A172 (cell line): ENCODE measurements at places on chromosomes 1 and 21.

DNA sequence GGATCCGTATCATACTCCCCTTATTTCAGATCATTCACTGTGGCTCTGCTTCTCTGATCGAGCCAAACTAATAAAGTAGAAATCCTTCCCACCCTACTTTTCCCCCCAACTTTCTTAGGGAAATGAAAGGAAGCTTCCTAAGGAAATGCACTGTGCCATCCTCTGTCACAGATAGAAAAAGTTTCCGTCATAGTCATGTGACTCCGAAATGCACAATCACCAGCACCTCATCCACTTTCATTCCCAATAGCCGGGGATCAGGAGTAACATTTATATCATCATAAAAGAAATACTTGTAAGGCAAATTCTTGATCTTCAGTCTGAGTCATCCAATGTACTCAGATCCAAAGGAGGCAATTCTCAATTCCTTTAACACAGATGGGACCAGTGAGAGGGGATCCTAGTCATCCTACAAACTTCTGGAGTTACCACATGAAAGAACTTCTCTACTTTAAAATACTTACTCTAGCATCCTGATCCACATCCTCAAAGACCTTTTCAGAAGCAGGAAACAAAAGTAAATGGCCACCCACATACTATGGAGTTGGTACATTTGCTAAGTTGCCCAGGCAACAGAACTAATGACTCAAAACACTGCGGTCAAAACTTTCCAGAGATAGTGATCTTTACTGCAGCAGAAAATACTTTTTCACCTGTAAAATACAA, 97.8 kb upstream of the ZC3H11B start:
- peak; percentile 83 for DNase-seq

DNA sequence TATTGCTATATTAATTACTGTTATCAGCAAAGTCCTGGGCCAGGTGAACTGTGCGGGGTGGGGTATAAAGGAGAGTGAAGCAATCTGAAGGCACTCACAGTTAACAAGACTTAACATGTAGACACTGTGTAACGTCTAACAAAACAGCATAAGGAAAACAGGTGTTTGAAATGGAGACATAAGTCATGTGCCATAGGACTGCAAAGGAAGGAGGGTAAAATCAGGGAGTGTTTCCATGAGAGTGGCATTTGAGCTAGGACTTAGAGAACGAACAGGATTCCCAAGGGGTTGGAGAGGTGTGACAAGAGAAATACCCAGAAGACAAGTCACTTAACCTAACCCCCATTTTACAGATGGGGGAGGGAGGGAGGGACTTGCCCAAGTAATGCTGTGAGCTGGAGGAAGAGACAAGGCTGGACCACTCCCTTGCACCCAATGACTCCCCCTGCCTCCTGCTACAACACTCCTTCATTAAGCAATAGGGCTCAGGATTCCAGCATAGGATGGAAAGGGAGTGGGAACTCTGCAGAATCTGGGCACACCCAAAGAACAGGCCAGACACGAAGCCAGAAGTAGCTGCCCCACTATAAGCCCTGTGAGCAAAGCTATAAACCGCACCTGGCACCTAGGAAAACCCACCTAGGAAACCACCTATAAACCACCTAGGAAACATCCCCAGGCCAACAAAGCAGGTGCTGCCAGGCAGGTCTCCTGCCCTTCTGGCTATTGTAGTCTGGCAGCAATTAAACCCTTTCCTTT, 6.6 kb downstream of the PEF1 start:
- no peak for DNase-seq

DNA sequence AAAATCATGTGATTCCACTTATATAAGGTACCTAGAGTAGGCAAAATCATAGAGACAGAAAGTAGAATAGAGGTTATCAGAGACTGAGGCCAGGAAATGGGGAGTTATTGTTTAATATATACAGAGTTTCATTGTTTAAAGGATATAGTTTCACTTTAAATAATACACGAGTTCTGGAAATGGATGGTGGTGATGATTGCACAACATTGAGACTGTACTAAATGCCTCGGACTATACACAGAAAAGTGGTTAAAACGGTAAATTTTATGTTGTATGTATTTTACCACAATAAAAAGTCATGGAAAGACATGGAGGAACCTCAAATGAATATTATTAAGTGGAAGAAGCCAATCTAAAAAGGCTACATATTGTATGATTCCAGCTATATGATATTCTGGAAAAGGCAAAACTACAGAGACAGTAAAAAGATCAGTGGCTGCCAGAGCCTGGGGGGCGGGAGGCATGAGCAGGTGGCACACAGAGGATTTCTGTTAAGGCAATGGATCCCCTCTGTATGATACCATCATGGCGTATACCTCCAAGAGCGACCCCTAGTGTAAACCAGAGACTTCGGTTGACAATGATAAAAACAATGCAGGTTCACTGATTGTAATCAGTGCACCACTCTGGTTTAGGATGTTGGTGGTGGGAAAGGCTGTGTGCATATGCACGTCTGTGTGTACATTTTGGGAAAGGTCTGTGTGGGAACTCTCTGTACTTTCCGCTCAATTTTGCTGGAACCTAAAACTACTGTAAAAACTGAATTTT, 7.5 kb downstream of the C1orf198 start:
- no peak for DNase-seq

DNA sequence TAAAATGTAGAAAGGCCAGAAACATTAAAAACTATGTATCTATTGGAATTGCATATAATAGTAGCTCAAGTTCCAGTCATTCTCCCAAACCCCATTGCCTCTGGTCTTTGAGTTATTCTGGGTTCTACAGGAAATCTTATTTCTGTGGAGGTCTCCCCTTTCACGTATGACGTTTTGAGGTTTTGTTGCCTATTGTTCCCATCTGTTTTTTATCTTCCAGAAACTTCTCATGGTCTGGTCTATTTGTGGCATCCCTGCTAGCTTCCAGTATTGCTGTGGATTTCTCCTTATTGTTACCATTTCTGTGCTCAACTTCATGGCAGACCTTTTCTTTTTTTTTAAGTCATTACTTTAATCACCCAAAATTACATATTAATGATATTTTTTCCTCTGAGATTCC, 43.3 kb downstream of the DTL start:
- DNase-seq = no peak

DNA sequence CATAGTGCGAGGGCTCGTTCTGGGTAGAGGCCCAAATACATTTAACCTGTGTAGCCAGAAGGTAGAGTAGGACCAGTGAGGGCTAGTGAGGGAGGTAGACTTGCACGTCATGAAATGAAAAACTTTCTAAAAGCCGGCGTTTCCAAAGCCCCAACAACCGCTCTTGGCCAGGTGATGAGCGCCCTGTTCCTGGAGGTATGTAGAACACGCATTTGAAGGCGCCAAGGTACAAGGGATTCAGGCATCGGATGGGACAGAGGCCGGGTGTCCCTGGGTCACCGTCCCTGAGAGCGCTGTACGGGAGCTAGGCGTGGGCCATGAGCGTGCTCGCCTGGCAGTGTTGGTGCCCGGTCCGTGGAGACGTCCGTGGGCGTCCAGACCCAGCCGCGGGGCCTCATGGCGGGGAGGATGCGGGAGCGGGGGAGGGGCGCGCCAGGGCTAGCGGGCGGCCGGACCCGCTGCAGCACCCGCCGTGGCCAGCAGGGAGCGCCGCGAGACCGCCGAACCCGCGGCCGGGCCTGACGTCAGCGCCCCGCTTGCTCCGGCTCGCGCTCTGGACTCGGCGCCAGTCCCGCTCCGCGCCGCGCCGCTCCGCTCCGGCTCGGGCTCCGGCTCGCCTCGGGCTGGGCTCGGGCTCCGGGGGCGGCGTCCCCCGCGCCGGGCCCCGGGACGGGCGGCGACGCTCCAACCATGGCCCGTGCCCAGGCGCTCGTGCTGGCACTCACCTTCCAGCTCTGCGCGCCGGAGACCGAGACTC, at the start of gene PTPRU:
Gene PTPRU, plus strand, starts transcription at position 568 of the 757 bp plus-strand sequence. Its CDS starts 123 bp downstream, at position 691.
- DNase-seq = no peak

DNA sequence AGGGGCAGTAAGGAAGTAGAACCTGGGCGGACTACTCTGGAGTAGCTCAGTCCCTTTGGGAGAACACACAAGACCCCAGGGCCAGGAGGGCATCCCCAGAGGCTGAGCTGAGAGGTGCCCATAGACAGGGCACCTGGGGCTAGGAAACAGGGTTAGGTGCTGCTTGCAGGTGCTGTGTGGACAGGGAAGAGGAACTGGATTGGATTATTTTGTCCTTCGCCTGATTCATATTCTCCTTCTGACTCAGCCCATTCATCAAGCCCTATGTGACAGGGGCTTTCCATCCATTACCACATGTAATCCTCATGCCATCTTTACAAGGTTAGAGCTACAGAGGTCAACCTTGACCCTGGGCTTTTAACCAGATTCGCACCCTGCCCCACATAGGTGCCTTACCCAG, 183.9 kb downstream of the C1orf94 start:
- peak; percentile 82 for DNase-seq

DNA sequence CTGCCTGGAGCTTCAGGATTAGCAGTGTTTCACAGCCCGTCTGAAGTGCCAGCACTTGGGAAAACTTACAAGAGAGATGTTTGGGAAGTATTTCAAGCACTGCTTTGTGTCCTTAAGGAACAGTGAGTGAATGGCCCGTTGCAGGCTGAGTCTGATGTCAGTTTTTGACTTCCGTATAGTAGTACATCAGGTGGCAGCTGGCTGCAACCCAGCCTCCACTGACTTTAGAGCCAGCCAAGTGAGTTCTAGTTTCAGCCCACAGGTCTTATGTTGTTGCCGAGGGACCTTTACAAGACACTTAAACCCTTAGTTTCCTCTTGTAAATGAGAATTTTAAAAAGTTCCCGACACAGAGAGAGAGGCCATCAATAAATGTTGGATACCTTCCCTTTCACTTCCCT, 35.0 kb downstream of the UCK2 start:
- DNase-seq = no peak

- no peak for DNase-seq
These were observed 199.3 kb upstream of the GRIK3 start for GRCh38 chr1:37233606-37234005.

DNA sequence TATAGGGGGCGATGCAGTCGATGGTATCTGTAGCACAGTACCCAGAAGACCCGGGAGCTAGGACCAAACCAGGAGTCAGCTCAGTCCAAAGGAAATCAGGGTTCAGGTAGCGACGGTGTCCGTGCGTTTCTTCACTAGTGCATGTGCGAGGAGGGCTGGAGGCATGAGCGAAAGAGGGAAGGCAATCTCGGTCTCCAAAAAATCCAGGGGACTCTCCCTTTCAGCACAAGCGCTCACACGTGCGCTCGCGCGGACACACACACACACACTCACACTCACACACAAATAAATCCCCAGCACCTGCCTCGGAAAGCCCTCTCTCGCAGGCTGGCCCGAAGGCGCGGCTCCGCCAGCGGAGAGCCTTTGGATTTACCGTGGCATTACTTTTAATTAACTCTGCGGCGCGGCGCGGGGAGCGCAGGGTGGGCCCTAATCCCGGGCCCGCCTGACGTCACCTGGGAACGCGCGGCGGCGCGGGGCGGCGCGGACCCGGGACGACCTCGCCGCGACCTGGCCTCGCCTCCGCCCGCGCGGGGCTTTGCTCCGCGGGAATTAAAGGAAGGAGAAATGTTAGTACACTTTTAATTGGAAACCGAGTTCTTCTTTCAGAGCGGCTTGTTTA, 121.2 kb downstream of the LMX1A start:
- DNase-seq = no peak

- DNase-seq = no peak
These were observed 4.8 kb upstream of the ST6GALNAC5 start for GRCh38 chr1:76862447-76862846.

DNA sequence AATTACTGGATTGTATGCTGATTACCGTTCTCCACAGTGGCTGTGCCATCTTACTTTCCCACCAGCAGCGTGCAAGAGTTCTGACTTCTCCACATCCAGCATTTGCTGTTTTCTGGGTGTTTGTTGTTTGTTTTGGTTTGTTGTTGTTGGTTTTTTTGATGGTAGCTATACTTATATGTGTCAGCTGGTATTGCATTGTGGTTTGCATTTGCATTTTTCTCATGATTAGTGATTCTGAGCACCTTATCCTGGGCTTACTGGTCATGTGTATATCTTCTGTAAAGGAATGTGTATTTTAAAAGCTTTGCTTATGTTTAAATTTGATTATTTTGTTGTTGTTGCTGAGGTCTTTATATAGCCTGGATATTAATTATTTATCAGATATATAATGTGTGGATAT, 66.9 kb upstream of the MAP1LC3C start:
- no peak for DNase-seq

- DNase-seq = no peak
These were observed 45.5 kb downstream of the UCHL5 start for GRCh38 chr1:193013707-193014106.

DNA sequence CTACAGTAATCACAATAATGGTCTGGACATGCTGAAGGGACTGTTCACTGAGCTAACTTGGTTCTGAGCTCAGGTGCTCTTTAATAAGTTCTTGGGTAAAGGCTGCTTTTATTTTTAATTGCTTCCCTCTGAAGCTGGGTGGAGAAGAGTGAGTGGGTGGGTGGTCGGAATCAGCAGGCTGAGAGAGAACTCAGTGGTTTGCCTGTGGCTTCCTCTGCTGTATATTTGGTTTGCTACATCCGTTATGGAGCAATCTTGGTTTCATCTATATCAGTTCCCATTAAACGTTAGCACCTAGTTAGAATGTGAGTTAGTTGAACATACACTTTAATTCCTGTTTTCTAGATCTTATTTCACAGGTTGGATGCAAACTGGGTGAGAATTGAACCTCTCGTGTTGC, 23.3 kb downstream of the CNIH4 start:
- DNase-seq = no peak

GRCh38 chr1:200659269-200659668, 10.4 kb downstream of the DDX59 start:
- peak; percentile 54 for DNase-seq

DNA sequence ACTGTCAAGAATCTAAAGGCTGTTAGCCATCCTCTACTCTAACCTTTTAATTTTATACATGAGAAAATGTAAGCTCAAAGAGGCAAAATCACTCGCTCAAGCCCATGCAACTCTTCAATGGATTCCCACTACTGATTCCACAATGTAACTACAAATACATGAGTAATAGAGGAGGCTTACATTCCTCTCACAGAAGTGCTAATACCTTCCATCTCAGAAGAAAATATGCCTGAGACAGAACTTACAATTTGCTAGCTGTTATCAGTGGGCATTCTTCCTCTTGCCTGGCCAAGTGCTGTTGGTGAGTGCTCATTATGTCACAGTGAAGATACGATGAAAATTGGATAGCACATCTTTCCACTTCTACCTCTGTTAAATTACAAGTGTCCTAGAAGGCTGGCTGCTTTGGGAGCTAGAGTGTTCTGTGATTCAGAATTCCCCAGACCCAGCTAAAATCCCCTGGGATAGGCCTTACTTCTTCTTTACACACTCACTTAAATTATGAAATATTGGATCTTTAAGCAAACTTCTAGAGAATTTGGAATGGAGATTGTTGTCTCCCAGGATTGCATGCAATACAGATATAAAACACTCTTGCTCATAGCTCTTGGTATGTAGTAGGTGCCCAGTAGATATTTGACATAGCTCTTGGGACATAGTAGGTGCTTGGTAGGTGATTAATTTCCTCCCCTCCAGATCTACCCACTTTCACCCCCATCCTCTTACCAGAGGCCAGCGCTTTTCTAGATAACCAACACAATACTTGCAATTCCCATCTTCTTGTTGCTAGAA, 24.1 kb downstream of the BCL9 start:
- DNase-seq = no peak
